Fibroblast of villous mesenchyme (primary cell): ENCODE measurements at places on chromosomes 2 and 18. TPM values are rescaled to one million over a fixed set of nuclear protein-coding genes. Genes with fewer than 3 reads are reported as not detected.

DNA sequence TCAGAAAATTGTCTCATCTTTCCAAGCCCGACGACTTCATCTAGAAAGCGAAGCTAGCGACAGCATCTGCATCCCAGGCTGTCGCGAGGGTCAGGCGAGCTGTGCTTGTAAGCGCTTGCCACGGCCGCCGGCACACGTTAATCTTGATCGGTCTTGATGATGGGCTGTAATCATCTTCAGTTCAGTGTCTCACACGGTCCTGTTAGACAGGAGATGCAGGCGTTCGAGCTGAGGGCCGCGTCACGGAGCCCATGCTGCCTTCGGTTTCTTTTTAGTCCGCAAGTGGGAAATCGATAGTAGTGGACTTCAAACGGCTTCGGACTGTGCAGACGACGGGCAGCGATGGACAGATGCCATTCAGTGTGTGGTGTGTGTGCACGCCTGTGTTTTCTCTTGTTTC lies 43.6 kb downstream of the ADI1 start:
- DNase-seq: no peak

Gene MROH2A
- total RNA-seq: not detected in 2 replicates

DNA sequence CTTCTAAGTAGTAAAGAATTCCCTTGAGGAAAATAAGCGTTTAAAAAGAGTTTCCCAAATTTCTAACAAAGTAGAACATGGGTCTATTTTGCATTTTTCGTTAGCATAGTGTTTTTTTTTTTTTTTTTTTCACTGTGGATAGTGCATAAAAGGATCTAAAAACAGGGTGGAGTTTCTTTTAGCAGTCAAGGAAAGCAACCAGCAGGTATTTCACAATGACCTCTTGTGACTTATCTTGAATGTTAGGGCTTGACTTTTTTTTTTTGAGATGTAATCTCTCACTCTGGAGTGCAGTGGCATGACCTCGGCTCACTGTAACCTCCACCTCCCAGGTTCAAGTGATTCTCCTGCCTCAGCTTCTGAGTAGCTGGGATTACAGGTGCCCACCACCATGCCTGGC lies 14.9 kb upstream of the DGKD start:
- no peak for DNase-seq

DNA sequence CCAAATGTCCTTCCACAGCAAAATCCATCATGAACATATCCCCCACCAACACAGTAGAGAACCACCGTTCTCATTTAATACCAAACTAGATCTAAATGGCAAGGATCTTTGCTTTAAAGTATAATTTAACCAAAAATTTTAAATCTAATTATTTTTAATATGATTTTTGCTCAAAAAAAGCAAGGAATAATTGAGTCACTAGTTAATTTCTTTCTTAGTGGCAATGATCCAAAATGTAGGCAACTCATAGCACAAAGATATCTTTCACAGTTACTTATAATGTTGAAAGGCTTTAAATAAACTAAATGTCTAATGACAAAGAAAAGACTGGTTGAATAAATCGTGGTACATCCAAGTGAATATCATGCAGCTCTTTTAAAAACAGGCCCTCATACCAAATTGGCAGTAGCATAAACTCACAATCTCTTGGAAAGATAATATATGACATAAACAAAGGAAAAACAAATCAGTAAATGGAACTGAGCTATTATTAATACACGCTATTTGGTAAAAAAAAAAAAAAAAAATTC lies 20.3 kb downstream of the PTPN2 start:
- DNase-seq: no peak

DNA sequence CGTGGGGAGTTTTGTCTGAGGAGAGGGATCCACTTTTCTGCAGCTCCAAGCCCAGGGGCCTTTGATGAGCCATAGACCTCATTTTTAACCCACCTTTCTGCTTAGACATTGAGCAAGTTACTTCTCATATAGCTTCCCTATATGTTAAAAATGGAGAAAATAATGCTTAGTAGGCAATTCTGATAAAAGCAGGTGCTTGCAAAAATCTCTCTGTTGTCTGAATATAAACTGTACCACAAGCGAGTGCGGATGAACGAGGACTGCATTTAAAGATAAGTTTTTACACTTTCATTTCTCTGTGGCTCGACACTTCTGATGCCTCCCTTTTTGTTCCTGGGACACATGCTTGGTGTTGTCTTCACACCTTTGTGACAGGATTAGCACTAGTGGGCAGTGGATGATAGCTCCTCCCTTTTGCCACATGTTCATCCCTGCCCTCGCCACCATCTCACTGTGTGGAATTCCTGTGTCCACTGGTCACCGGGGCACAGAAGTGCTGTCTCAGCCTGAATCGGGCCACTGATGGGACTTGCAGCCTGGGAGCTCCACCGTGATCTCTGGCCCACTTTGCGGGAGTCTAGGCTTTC lies 1.6 kb downstream of the TYMS start:
- DNase-seq: no peak

DNA sequence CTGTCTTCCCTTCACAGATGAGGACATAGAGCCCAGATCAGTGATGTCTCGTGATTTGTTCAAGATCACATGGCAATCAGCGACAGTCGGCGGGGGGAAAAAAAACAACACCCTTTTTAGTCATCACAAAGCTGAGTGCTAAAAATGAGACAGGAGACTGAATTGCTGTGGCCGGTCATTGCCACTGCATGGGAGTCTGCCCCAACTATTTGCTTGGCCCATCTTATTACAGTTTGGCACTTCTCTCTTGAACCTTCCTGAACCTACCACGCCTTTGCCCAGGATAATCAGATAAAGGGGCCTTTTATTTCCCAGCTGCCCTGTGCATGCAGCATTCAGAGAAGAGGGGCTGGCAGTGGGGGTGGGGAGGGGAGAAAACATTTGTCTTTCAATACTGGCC lies 42.7 kb downstream of the SETBP1 start:
- DNase-seq: no peak

GRCh38 chr18:2902327-2902726 lies 55.5 kb downstream of the EMILIN2 start:
- DNase-seq: no peak

Gene CDKL4
- total RNA-seq: 1.9 and 4.3 TPM in 2 replicates

GRCh38 chr18:49811151-49811938 lies 2.0 kb downstream of the ACAA2 start:
- DNase-seq: peak; percentile 4

- DNase-seq: peak; percentile 74
Observed at GRCh38 chr18:70454704-70455322, 166.0 kb downstream of the SOCS6 start.

- no peak for DNase-seq
Observed at GRCh38 chr2:34912084-34912483, 1313.0 kb upstream of the FAM98A start.

DNA sequence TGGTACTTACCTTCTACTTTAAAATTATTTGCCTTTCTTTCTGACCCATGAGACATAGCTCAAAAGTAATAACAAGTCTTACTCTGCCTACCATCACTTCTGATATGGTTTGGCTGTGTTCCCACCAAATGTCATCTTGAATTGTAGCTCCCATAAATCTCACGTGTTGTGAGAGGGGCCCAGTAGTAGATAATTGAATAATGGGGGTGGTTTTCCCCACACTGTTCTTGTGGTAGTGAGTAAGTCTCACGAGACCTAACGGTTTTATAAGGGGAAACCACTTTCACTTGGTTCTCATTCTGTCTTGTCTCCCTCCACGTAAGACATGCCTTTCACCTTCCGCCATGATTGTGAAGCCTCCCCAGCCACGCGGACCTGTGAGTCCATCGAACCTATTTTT lies 47.5 kb downstream of the GALNT3 start:
- no peak for DNase-seq

DNA sequence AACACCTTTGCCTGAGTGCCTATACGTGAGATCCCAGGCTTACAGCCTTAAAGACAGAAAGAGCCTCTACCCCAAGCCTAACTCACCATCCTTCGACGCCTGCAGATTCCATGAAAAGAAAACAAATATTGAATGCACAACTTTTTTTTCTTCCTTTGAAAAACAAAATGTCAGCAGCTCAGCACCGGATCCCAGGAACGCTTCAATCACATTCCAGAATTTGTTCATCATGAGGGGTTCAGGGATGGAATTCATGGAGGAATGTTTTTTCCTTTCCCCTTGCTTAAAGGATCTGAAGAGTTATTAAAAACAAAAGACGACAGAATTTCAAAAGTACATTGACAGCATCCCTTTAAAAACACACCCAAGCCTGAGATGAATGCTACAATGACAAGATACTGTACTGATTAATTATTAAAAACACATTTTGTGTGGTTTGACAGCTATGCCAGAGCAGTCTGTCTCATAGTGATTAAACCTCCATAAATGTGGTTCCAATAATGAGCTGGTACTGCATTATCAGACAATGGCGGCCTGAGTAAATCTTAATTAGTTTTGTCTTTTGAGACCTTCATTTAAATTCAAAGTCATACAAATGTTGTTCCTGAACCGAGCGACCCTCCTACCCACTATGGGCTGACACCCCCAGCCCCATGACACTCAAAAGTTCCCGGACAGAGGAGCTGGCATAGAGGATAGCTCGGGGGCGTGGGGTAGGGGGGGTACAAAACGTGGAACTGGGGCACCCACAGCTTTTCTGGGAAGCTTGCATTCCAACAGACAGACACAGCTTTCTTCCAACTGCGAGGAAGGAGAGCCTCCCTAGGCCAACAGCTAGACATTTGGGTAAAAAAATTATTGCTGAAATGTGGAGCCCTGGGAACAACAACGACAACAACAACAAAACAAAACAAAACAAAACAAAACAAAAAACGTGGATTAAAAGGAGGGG lies 227.5 kb downstream of the TTC32 start:
- DNase-seq: no peak

DNA sequence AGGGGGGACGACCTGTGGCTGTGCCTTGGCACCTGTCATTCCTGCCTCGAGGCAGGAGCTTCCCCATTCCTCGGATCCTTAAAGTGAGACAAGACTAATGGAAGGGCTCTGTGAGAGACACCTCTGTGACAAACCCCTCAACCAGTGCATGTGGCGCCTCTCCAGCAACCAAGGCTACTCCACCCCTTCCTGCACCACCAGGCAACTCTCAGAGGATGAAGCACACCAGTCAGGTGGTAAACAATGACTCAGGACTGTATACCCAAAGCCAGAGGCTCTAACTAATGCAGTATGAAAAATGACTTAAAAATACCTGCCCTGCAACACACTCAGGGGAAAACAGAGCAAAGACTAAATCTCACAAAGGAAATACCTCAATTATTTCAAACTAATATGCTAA lies 136.9 kb downstream of the UXS1 start:
- no peak for DNase-seq

DNA sequence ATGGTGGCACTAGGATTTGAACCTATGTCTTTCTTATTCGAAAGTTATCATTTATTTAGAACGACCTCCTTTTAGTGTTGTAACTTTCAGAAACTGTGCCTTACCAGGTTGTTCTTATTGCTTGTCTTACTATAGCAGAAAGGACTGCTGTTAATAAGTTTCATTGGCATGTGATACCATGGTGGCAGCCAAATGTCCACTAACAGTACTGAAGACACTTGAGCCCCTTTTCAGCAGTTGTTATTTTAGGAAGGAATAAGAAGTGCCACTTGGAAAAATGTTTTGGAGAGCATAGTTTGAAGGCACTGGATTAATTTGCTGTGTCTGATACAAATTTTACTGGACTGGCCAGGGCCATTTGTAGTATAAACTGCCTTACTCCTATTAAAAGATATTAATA lies 37.7 kb downstream of the CEP192 start:
- no peak for DNase-seq

DNA sequence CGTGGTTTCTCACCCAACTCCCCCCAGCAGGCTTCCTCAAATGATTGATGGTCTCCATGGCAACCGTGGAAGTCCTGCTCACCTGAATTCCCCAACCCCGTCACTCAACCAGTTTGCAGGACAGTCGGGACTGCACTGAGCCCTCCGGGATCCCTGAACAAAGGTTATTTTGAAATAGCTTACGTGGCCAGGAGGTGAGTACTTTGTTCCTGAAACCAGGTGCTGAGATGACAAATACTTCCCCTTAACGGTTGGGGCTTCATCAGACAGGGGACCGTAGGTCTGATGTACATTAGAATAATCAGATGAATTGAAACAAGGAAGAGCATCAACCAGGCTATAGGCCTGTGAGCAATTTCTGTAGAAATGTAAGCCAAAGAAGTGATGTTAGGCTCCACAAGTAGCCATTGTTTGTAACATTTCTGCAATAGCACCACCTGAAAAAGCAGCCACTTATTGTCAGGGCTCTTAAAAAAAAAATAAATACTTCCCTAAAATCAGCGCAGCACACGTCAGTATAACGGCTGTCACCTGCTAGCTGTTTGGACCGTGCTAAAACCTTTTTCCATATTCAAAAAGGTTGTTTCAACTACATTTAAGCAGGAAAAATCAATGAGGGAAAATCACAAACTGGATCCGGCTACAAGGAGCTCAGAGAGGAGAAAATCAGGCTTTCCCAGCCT lies 206.4 kb upstream of the ID2 start:
- DNase-seq: no peak

DNA sequence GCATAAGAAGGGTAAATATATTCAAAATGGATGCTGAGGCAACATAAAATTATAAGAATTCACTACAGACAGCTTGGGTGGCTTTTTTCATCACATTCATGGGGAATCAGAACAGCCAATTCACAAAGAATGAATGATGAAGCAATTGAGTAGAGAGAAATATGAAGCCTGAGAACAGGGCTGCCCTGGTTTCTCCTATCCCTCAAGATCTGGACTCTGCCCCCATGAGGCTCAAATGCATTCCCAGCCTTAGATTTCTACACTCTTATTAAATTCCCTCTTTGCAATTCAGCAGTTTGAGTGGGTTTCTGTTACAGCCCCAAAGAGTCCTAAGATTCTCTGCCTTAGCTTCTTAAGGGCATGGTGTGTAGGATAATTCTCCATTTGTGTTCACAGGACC lies 172.5 kb downstream of the MAIP1 start:
- DNase-seq: peak; percentile 68

GRCh38 chr2:8605351-8606065 lies 76.3 kb upstream of the ID2 start:
- DNase-seq: peak; percentile 46

DNA sequence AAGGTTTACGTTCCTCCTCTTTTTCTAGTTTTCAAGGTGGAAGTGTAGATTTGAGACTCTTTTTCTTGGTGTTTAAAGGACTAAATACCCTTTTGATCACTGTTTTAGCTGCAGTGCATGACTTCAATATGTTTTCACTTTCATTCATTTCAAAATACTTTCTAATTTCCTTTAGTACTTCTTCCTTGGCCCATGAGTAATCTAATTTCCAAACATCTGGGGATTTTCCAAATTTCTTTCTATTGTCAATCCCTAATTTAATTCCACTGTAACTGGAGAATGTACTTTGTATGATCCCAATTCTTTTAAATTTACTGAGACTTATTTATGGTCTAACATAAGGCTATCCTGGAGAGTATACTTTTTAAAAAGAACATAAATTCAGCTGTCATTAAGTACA lies 3.8 kb upstream of the RHBDD1 start:
- DNase-seq: no peak

Gene MALL
- 2.2 and 2.9 TPM in 2 replicates for total RNA-seq

Gene EML4
- total RNA-seq: 65.1 and 88.1 TPM in 2 replicates

DNA sequence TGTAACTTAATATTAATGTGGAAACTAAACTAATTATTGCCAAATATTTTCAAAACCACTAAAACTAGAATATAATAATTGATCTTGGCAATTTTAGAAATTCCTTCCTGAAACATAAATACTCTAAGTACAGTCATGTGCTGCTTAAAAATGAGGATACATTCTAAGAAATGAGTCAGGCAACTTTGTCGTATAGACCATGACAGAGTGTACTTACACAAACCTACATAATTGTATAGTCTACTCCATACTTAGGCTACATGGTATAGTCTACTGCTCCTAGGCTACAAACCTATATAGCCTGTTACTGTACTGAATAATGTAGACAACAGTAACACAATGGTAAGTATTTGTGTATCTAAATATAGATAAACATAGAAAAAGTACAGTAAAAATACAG lies 27.6 kb downstream of the FEZ2 start:
- no peak for DNase-seq
